Stimulated activated CD8-positive, alpha-beta memory T cell treated with anti-CD3 and anti-CD28 coated beads, Interleukin-15, amount 100 ng/mL, for 48 hours (primary cell): ENCODE measurements at places on chromosomes 5 and 9.

DNA sequence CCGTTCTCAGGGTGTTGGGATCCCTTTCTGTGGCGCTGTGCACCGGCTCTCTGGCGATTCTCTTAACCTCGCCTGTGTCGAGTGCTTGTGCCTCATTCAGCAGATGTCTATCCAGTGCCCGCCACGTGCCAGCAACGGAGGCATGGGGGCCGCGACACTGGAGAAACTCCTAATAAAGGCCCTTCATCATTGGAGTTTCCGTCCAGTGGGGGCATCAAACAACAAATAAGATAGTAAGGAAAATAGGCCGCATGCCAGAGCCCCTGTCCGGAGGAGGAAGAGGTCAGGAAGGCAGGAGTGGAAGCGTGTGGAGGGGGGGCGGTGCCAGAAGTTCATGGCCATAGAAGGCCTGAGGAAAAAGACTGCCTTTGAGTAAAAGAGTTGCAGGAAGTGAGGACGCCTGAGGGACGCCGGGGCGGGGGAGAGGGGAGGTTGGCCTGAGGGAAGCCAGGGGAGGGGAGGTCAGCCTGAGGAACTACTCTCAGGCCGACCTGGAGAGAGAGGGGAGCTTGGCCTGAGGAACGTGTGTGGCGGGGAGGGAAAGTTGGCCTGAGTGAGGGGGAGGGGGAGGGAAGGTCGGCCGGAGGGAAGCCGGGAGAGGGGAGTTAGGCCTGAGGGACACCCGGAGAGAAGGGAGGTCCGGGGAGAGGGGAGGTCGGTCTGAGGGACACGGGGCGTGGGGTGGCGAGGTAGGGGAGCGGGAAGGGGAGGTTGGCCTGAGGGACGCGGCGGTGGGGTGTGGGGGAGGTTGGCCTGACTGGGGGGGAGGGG lies 82.2 kb downstream of the CACNA1B start:
- DNase-seq = no peak

DNA sequence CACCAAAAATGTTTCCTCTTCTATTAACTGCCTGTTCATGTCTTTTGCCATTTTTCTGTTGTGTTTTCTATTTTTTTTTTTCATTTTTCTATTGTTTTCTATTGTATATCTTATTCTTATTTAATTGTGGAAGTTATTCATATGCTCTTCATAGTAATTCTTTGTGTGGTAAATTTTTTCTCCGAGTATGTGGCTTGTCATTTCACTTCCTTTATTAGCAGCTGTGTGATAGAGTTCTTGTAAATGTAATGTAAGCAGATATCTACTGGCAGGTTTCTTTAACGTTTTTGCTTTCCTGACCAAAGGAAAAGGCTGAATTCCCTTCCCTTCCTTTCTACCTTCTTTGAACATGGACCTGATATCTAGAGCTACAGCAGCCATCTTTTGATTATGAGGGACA lies 5.8 kb upstream of the PLPP1 start:
- DNase-seq = no peak

DNA sequence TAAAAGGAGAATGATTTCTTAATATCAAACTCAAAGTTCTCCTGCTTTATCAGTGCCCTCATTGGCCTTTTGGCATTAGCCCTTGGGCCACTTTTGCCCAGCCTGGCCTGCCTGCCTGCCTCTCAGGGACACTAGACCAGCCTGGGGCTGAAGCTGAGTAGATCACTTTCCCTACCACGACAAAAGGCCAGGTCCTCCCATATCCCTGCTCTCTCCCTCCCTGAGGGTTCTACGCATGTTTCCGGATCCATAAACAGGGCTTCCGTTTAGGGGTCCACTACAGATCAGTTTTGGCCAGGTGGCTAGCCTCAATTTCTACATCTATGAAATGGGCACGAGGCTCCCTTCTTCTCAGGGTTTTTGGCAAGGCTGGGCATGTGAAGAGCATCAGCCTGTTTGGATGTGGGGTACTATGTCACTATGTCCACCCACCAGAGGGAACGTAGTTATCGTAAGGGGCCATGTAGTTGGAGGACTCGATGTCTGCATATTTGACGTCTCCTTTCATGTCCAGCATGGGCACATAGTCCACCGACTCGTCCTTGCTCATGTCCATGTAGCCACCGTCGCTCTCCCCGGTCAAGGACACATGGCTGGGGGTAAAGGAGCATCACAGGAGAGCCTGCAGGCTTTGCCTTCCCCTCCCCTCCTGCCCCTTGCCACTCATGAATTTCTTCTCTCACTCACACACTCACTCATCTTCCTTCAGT lies 34.0 kb downstream of the PDGFRB start:
- DNase-seq = no peak

GRCh38 chr5:58099257-58099656 lies 360.6 kb downstream of the PLK2 start:
- no peak for DNase-seq

GRCh38 chr9:76200315-76200714 lies 193.9 kb downstream of the RFK start:
- DNase-seq = no peak

- DNase-seq = no peak
Observed at GRCh38 chr9:133375116-133375723, 640 bp downstream of the SURF4 start.

GRCh38 chr5:178768371-178769260 lies 38.2 kb upstream of the ZNF354A start:
- DNase-seq = no peak

GRCh38 chr5:126818736-126819135 lies 41.8 kb downstream of the LMNB1 start:
- no peak for DNase-seq

DNA sequence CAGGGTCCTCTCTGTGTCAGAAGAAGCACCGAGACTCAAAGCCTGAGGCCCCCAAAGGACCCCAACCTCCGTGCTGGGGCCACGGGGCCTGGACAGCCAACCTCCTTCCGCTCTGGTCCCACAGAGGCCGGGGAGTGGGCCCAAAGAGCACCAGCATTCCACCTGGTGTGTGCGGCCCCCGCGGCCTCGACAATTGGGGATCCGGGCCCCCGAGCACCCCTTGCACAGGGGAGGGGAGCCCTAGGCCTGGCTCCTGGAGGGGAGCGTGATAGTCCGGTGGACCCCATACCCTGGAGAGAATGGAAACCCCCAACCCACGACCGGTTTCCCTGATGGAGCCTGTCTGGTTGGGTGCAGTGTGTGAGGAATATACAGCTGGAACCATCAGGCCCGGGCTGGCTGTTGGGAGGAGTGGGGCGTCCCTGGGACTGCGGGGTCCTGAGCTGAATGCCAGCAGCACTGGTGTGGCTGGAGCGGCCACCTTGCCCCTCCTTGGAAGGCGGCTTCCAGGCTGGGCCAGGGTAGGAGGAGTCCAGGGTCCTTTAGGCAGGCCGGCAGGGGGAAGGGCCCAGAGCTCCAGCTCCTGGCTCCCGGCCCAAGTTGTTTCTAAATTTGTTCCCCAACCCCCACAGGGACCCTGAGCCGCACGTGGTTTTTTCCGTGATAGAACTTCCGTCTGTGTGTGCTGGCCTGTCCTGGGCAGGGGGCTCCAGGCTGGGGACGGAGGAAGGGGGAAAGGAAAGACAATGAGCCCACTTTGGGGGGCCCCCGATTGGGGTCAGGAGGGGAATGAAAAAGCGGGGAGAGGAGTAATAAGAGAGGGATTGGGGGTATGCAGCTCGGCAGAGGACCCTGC lies 825 bp upstream of the TOR4A start:
- no peak for DNase-seq

- DNase-seq = no peak
Observed at GRCh38 chr9:137065336-137065967, 4.9 kb downstream of the SAPCD2 start.

DNA sequence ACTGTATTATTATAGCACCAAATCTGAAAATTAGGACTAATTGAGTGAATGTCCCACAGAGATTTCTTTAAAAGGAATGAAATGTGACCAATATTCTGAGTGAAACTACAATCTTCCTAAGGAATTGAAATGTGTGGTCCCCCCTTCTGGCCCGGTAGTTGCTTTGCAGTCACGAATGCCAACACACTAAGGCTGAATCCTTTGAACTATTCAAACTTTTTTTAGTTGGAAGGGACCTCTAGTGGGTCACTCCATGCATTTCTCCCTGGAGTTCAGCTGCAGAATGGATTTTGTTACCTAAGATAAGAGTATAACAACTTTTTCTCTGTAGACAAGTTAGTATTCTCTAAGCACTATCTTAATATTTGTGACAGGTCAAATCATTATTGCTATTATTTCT lies 2.8 kb downstream of the CDH6 start:
- DNase-seq = no peak

GRCh38 chr5:97022898-97023297 lies 87.0 kb downstream of the LNPEP start:
- no peak for DNase-seq

DNA sequence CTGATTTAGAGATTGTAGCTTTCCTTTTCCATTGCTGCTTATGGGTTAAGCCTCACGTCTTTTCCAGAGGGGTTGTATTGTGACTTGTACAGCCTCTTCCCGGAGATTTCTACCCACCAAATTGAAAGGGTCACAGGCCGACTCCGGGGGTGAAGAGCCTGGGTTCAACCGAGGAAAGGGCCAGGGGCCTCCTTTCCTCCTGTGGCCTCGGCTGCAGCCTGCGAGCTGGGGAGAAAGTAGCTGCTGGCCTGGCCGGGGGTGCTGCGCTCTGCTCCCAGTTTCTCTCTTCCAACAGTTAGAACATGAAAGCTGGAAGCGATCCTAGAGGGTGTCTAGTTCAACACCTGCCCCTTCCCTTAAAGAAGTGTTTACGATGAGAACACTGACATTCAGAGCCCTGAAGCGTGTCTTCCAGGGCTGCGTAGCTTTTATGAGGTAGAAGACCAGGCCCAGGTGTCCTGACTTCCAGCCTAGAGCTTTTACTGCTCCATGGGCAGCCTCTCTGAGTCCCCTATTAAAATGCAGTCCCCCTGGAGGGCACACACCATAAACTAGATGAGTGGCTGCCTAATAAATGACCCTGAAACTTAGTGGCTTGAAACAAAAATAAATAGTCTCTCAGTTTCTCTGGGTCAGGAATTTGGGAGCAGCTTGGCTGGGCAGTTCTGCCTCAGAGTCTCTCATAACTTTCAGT lies 56.9 kb downstream of the ACER2 start:
- DNase-seq = no peak

- DNase-seq = no peak
Observed at GRCh38 chr9:29174136-29174535, 1600.9 kb upstream of the C9orf72 start.

DNA sequence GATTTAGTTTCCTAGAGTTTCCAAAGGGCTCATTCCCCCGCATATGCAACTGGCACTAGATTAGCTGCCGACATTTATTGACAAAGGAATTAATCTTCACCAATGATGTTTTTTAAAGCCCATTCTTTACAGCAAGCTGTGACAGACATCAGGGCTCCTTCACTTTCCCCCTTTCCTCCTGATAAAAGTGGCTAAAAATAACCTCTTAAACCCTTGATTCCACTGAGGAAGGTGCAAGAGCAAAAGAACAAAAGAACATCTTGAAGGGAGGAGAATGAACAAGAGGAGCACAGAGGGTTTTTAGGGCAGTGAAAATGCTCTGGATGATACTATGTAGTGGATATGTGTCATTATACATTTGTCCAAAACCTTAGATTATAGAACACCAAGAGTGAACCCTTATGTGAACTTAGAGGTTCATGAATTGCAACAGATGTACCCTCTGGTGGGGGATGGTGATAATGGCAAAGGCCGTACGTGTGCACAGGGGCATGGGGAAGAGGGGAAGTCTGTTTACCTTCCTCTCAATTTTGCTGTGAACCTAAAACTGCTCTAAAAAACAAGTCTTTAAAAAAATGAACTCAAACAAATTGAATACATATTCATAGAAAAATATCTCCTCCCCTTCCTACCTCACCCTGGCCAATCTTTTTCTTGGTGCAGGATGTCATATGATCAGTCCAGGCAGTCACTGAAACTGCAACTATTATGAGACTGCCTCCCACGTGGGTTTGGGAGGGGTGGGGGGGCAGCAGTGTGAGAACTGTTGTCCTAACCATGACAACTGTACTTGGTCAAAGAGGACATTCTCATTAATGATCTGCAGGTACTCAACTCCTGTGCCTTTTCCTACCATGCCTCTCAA lies 83.0 kb downstream of the MARCHF3 start:
- no peak for DNase-seq

DNA sequence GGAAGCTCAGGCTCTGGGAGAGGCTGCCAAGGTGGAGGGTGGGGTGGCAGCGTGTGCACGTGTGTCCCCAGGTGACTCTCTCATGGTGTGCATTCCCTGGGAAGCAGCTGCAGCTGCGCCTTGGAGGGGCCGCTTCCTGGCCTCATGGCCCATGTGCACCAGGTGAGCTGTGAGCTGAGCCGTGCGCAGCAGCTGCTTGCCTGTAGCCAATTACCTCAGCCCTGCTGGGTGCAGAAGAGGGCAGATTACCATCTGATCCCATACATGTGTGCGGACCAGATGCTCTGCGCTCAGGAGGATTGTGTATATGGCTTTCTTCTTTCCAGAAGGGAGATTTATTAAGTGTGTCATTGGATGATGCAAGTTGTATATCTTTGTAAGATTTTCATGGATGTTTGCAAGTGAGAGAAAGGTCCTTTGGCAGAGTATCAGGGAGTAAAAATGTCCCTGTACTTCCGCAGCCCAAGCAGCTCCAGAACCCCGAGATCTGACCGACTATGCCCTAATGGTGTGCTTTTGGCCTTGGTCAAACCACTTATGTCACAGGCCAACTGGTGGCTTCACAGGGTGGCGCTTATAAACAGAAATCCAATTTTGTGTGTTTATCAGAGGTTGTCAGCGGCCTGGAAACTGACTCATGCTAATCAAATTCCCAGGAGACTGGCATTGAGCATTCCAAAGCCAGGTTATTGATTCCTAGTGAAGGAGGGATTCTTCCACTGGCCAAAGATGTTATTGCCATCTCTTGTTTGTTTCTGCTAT lies 229.3 kb downstream of the GOLPH3 start:
- DNase-seq = no peak

DNA sequence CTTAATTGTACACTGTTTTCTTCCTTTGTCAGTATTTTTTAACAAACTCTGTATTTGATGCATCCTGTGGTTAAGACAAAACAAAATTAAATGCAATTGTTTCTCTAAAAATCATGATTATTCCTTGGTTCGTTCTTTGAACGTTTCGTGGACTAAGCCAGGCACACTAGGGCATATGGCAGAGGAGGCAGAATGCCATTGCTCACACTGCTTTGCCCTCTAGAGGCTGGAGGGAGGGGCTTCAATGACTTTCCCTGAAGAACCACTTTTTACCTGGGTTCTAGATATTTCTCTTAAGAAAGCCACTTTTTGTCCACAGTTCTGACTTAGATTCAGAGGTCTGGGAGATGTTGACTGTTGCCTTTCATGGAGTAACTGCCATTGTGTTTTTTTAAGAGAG lies 236.2 kb upstream of the ADAMTSL1 start:
- no peak for DNase-seq

GRCh38 chr9:34647651-34648050 lies 1.2 kb downstream of the GALT start:
- no peak for DNase-seq

GRCh38 chr9:69339620-69340019 lies 14.6 kb downstream of the ENTREP1 start:
- DNase-seq = no peak
